ENCODE measurements at places on chromosomes 7 and 10. TPM values are rescaled to one million over a fixed set of nuclear protein-coding genes. Genes with fewer than 3 reads are reported as not detected.

ABCA13 gene
- total RNA-seq, result 0.11 TPM

GIMAP1 gene
- total RNA-seq, result not detected

HGF gene
- total RNA-seq, result 4.4 TPM

ZNHIT1 gene
- 98.0 TPM for total RNA-seq

AFAP1L2 gene
- total RNA-seq, result not detected

TFEC gene
- total RNA-seq, result 0.51 TPM

CALHM3 gene
- total RNA-seq, result not detected

DNA sequence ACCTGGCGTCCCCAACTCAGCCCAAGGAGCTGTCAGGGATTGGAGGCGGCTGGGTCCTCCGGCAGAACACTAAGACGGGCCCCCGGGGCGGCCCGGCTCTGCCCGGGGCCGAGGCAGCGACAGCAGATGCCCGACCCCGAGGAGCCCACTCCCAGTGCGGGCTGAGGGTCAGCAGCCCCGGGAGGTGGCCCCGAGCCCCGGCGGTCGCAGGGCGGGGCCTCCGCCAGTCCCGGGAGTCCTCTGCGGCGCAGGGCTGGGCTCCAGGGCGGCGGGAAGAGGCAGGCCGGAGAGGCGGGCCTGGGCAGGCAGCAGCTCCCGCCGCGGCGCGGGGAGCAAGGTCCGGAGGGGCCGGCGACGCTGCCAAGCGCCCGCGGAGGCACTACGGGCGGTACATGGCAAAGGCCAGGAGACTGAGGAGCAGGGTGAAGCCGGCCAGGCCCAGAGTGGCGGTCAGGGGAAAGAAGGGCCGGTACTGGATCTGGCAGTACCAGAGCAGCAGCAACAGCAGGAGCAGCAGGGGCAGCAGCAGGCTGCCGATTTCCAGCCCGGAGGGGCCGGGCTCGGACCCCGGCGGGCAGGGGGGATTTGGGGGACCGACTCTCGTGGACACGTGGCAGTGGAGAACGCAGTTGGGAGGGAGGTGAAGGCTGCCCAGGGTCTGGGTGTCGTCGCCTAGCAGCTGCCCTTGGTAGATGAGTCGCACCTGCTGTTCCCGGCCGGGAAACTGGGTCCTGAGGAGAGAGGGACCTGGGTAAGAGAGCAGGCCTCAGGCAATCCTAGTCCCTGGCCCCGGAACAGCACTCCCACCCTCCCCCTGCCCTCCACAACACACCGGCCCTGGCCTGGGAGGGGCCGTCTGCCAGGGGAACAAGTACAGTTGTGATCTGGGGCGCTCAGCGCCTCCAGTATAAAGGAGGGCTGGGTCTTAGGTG, 827 bp upstream of the FASTK start:
- no peaks in the 10 kb centered on the region for H3K27me3 ChIP-seq
- H3K4me3 ChIP-seq, result peak overlapping the region; percentile 91
- peak; percentile 68 for DNase-seq
- peaks cover 17% of the 10 kb centered on the region for H3K4me1 ChIP-seq

GRCh38 chr10:131004276-131004675, 307.2 kb downstream of the TCERG1L start:
- no peak for DNase-seq
- H3K27me3 ChIP-seq, result no peaks in the 10 kb centered on the region
- H3K4me1 ChIP-seq, result no peaks in the 10 kb centered on the region

GRCh38 chr7:36965625-36966024, 241.3 kb upstream of the AOAH start:
- no peak for DNase-seq
- H3K27me3 ChIP-seq, result no peaks in the 10 kb centered on the region
- no peaks in the 10 kb centered on the region for H3K36me3 ChIP-seq
- no peak overlapping the region for H3K4me3 ChIP-seq
- no peak overlapping the region for H3K27ac ChIP-seq

DNA sequence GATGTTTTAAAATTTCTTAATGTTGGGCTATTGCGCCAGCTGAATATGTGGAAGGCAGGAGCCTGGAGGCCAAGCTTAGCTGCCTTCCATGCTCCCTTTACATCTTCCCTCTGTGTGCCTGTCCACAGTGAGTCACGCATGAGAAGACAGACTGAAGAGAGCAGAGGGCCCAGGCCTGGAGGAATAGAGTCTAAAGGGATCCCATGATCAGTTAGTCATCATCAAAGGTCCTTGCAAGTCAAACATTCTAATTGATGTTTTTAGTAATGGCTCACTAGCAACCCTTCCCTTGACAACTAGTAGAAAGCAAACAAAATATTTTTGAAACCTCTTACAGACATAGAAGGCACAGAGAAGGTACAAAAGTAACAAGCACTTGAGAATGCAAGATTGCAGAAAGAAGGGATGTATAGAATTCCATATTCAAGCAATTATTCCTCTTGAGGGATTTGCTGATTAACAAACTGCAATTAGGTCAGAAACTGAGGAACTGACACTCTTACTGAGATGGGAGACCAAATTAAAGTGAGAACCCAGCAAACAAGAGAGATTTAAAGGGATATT, 30.7 kb upstream of the APBB1IP start:
- peak; percentile 92 for DNase-seq
- H3K27me3 ChIP-seq, result no peaks in the 10 kb centered on the region
- H3K4me3 ChIP-seq, result no peak overlapping the region
- peak overlapping the region; percentile 69 for H3K27ac ChIP-seq
- no peaks in the 10 kb centered on the region for H3K36me3 ChIP-seq

DNA sequence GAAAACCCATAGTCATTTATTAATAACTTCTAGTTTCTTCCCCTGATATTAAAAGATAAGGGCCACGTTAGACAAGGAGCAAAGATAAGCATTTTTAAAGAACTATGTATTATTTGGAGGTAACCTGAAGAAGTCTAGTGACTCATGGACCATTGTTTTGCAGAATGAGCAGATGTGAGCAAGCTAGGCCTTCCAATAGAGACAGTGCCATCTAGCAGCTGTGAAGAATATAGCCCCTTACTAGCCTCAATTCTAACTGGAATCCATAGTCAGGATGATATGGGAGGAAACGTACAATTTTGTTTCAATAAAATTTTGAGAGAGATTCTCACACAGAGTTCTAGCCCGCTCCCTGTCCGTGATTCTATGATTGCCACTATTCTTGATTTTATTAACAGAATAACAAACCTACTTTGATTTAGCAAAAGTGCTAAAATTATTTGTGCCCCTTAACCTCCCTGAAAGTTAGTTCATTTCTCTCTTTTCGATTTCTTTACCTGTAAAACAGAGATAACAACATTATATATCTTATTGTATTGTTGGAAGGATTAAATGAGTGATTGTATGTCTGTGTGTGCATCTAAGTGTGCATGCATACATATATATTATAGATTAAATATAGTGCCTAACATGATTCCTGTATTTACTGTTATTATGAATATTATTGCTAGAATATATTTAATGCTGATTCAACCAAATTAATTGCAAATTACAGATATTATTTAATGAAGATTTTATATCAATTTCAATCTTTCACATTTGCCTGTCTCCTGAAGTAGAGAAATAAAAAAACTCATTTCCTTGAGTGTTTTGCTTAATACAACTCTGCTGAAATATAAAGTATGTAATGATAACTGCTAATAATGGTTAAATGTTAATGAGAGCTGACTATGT, 22.7 kb downstream of the FAM237B start:
- H3K27ac ChIP-seq, result no peak overlapping the region
- H3K36me3 ChIP-seq, result no peaks in the 10 kb centered on the region
- DNase-seq, result peak; percentile 79

- H3K4me3 ChIP-seq, result no peak overlapping the region
- no peak for DNase-seq
- no peaks in the 10 kb centered on the region for H3K27me3 ChIP-seq
- H3K27ac ChIP-seq, result no peak overlapping the region
- H3K36me3 ChIP-seq, result no peaks in the 10 kb centered on the region
- H3K4me1 ChIP-seq, result no peaks in the 10 kb centered on the region
Measured at GRCh38 chr7:72058579-72058978, 353.6 kb downstream of the CALN1 start.

DNA sequence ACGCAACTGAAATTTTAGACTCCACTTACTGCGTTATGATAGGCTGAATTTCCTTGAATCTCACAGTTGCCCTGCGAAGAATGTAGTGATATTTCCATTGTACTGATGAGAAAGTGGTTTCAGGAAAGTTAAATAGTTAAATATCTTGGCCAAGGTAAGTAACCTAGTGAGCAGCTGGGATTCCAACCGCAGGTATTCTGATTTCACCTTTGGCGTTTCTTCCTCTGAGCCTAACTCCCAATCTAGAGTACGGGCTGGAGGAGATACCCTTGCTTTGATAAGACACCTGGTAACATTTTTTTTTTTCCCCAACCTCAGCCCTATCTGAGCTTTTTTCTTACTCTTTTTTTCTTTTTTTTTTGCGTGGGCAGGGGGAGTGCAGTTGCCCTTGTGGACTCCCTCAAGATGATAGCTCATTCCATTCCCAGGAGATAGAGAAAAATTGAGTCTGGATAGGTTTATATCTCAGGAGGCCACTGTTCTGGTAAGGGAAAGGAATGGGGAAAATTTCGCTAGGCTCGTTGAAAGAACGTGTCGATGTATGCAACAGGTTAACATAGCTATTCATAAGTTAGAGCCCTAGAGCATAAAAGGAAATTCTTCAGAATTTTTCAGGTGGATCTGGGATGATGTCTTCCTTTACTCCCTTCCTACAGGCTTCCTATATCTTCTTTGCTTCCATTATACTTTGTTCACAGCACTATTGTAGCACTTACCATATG, 3.1 kb upstream of the TAS2R38 start:
- H3K36me3 ChIP-seq, result no peaks in the 10 kb centered on the region
- H3K27me3 ChIP-seq, result no peaks in the 10 kb centered on the region
- DNase-seq, result no peak

DNA sequence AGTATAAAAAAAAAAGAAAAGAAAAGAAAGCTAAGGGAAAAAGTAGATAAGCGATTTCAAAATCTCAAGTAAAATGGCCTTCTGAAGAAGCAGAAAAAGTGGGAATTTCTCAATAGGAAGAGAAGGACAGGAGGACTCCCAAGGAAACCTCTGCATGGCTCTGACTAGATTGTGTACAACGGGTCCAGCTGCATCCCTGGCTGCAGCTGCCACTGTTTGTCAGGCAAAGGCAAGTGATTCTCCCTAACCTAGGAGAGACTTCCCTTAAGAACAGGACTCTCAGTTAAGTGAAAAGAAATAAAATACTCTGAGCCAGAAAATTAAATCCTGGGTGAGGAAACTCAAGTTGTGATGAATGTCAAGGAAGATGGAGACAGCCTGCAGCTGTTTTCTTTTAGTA, 298.6 kb upstream of the KIAA1217 start:
- no peaks in the 10 kb centered on the region for H3K4me1 ChIP-seq
- DNase-seq, result no peak
- H3K4me3 ChIP-seq, result no peak overlapping the region
- H3K27me3 ChIP-seq, result no peaks in the 10 kb centered on the region

DNA sequence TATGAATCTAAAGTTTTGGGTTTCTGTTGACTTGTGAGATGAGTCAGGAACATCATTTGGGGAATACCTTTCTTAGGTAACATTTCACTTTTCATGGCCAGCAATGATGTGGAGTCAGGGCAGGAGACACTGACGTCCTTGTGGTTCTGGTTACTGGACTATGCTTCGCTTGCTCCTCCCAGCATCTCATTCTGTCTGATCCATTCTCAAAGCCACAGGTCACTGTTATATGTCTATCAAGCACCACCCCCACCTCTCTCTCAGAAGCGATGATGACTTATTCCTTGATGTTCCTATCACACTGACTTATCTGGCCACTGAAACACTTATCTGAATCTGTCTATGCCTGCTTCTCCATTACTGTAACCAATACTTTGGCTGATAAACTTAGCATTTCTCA, 51.6 kb downstream of the TES start:
- H3K4me3 ChIP-seq, result no peak overlapping the region
- no peak for DNase-seq
- no peak overlapping the region for H3K27ac ChIP-seq
- H3K36me3 ChIP-seq, result no peaks in the 10 kb centered on the region

GRCh38 chr10:70560511-70560941, 42.0 kb downstream of the PRF1 start:
- H3K27ac ChIP-seq, result no peak overlapping the region
- H3K4me3 ChIP-seq, result no peak overlapping the region
- DNase-seq, result no peak
